Kidney tubule cell (primary cell): ENCODE measurements at places on chromosomes 1 and 21.

DNA sequence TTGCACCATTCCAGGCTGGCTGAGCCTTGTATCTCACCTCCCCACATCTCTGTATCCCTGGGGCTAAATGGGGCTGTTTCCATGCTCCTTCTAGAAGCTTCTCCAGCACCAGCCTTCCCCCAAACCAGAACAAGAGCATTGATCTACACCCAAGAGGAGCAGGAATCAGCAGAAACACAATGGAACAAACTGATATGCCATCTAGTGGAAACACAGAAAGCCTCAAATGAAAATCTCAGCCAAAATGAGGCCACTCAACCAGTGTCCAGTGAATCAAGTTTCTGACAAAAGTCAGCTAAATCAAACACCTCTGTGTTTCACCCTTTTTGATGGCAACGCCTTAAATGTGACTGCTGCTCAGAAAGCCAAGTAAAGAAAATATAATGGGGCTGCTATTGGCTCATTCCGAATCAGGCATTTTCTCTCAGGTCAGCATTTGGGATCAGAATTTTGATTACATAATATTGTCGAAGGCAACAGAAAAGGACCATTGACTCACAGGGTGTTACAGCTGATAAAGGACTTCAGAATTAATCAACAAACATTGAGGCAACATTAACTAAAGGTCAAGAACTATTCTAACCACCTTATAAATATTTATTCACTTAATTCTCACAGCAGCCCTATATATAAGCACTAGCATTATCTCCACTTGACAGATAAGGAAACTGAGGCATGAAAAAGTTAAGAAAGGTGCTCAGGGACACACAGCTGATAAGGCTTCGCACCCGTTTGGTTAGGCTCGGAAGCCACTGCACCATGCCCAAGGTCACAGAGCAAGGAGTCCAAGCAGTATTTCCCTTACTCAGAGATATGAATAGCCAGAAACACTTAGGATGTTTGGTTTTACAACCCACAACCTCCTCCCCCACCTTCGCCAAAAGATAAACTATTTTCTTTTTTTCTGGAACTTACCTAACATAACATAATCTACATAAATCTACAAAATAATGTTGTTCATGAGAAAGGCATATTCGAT is 85.8 kb upstream of the KCNJ15 start:
- DNase-seq, result peak; percentile 39

DNA sequence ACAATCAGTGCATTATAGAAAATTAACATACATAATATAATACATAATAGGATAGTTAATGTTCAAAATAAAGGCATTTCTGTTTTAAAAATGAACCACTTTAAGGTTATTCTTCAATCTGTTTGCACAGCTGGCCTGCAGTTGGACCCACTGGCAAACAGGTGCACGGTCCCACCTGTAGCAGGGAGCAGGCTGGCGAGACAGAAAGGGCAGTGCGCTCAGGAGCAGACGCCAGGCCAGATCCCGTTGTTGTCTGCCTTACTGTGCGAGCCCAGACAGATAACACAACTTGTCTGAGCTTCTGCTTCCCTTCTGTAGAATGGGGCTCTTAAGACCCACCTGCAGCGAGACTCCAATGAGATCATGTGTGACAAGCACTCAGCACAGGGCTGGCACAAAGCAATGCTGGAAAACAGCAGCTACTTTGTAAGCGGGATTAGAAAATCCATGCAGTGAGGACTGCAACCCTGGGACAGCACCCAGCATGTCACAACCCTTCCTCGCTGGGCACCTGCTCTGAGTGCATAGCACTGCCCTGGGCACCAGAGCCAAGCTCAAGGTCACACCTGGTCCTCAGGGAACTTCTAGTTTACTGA is 33.5 kb downstream of the VPS26C start:
- no peak for DNase-seq

DNA sequence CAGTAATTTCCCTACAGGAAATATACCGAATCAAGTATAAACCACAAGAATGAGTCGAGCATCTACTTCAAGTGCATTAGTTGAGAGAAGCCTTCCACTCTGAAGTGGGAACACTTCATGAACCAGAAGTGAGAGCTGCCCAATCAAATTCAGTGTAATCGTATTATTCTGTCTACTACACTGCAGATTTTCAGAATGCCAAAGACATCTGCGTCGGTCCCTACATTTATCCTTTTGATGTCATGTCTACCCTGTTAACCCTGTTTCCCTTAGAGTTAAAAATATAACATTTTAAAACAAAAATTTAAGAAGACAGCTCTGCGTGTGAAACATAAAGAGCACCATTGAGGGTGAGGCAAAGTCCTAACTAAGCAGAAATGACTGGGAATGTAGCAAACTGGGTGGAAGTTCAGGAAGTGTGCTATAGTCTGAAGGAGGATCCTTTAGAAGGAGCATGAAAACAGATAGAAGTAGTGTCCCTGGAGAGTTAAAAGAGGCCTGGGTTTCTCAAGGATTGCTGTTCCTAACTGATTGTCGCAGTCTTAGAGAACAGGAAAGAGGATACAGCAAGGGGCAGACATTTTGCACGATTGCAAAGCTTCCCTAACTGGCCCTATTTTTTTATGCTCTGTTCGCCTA is 291.2 kb downstream of the PTPRC start:
- peak; percentile 35 for DNase-seq

DNA sequence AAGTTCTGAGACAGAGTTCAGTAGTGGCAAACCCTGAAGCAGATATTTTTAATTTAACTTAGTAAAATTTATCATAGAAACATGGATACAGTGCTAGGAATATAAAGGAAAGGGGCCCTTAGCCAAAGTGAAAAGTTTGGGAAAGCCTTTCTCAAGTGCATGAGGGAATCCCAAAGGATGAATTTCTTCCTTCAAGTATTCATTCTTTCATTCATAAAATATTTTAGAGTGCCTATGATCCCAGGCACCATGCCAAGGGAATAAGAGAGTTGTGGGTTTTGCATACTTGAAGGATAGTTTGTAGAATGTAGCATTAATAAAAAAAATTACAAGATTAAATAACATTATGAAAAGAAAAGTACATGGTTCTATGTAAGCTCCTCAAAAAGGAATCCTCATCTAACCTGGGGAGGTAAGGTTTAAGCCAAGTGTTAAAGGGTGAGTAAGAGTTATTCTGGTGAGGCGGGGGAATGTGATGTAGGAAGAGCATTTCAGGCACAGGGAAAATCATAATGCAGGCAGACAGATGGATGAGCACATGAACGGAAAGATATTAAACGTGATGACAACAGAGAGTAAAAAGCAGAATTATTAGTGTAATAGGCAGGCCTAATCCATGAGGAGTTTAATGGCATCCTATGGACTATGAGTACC is 40.4 kb upstream of the NTNG1 start:
- DNase-seq, result no peak

DNA sequence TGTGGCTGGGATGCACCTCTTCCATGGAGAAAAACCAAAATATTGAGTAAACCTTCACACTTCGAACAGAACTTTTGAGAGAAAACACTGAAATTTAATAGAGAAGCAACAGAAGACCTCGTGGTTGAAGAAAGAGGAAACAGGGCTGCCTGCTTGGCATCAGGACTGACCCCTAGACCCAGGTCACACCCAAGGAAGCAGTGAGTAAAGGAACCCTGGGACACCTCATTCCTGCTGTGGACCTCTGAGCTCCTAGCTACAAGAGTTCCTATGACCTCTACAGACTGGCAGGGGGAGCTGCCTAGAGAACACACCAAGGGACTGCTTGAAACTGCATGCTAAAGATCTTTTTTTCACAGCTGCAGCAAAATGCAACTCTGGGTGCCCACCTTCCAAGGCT is 67.8 kb downstream of the FASLG start:
- DNase-seq, result no peak

GRCh38 chr1:200684015-200684414 is 14.3 kb upstream of the DDX59 start:
- DNase-seq, result peak; percentile 19

DNA sequence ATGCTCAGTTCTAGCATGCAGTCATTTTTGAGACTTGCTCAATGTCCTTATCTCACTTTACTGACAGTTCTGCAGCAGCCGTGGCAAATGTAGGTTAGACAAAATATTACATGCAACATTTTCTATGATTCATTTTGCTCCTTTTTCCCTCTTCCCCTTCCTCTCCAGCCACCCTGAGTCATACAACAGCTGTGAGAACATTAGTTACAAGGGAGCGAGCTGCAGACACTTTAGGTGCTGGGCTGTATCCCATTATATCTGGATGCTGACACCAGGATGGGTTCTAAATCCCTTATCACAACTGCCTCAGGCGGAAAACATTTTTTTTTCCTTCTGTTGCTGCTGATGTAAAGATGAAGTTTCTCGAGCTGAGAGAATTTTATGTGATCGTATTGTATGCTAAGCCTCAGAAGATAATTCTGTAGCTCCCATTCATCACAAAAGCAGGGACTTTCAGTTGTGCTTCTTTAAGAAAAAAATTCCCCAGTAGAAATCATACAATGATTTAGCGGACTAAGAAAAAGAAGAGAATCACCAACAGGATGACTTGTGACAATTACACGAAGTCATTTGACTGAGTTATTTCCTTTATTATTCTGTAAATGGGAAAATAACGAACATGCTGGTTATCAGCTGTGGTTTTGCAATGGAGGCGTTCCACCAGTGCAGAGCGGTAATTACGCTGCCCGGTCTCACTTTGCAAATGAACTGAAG is 345.0 kb downstream of the DISC1 start:
- DNase-seq, result no peak
